ENCODE measurements at places on chromosomes 16 and 17.

GRCh38 chr17:79591695-79592094 lies 19.2 kb downstream of the RBFOX3 start:
- DNase-seq: no peak

DNA sequence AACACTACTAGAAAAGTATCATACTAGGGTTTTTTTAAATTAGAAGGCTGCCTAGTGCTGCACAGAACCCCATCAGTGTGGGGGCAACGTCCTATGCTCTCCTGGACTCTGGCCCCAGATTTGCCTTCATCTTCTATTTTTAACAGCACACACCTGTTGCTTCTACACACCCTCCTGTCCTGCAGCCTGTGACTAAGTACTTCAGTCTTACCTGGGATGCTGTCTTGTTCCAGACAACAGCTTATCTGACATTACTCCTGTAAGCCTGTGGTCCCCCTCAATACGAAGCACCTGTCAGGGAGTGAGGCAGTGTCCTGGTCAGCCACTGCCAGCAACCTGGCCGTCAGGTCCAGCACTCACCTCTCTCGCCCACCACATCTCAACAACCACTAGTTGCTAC lies 247.6 kb upstream of the PSMD7 start:
- no peak for DNase-seq

- no peak for DNase-seq
These were observed 77.0 kb upstream of the RPH3AL start for GRCh38 chr17:429589-429988.

- DNase-seq: no peak
These were observed 125.0 kb upstream of the IRX5 start for GRCh38 chr16:54805648-54806047.

DNA sequence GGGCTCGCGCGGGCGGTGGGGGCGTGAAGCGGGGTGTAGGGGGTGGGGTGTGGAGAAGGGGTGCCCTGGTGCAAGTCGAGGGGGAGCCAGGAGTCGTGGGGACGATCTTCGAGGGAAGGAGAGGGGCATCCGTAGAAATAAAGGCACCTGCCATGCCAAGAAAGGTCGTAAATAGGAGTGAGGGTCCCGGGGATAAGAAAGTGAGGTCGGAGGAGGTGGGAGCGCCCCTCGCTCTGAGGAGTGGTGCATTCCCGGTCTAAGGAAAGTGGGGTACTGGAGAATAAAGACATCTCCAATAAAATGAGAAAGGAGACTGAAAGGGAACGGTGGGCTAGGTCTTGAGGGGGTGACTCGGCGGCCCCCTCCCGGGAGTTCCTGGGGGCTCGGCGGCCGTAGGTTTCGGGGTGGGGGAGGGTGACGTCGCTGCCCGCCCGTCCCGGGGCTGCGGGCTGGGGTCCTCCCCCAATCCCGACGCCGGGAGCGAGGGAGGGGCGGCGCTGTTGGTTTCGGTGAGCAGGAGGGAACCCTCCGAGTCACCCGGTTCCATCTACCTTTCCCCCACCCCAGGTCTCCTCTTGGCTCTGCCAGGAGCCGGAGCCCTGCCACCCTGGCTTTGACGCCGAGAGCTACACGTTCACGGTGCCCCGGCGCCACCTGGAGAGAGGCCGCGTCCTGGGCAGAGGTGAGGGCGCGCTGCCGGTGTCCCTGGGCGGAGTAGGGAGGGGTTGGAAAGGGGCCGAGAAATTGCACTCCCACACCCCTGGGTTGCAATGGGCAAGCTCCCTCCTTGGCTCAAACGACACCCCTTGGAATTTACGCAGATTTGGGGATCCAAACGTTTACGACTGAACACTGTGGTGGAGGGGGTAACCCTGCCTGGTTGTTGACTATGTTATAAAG lies 888 bp downstream of the CDH1 start:
- no peak for DNase-seq

DNA sequence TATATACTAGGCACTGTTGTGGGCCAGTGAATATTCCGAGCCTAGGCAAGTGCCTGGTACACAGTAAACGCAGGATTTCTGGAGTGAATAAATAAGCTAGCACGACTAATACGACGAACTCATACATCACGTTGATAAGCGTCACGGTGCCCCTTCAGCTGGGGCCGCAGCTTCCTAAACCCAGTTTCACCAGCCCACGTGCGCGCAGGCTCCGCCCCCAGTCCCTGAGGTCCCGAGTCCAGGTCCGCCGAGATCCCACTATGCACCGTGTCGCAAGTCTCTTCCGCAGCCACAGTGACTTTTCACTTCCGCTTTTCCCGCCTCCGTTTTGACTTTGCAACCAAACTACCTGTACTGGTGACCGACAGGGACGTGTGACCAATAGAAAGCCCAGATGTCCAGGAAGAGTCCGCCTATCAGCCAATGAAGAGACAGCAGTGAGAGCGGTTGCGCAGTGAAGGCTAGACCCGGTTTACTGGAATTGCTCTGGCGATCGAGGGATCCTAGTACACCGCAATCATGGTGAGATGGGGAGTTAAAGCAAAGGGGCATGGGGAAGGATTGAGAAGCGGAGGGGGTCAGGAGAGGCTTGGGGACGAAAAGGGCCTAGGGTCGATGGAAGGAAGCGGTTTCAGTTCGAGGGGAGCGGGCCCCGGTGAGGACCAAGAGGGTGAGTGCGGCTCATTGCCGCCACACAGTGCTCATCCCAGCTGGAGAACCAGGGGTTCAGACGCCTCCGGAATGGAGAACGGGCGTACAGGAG lies at the start of gene PSMB3:
TSS of gene PSMB3 (plus strand) at position 434 of the 763 bp plus-strand sequence. CDS start at position 520, 86 bp downstream.
- DNase-seq: peak; percentile 98

GRCh38 chr16:558298-559020 lies 1.7 kb upstream of the PRR35 start:
- no peak for DNase-seq

GRCh38 chr17:3613124-3613523 lies 3.9 kb upstream of the TRPV1 start:
- DNase-seq: no peak

- DNase-seq: peak; percentile 46
These were observed 300.6 kb downstream of the SOX9 start for GRCh38 chr17:72421128-72422092.

DNA sequence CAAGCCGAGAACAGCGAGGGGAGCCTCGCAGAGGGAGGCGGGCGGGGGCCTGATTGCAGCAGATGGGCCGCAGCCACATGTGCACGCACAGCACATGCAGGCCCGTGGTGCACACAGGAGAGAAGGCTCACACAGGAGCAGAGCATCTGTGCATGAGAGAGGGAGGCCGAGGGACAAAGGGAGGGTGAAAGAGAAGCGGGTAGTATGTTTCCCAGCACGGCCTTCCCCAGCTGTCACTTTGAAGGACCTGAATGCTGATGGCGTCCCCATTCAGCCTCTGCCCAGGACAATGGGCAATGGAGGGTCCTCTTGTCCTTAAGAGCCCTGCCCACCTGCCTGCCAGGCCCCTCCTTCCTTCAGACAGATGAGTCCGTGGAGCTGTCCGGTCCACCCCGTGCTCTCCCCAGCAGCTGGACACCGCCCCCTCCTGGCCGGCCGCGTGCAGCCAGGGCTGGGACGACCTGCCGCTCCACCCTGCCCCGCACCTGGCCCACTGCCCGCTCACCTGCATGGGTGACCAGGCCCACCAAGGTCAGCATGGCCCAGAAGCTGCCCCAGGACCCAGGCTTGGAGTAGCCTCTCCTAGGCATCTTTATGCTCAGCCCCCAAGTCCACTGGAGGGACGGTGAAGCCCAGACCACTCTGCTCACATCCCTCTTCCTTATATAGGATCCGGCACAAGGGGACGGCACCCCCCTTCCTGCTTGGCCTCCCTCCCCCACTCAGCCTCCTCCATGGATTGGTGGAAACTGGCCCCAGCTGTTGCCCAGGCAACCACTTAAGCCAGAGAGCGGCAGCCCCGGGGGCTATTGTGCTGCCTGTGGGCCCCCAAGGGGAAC lies at the start of gene BTBD17:
TSS of gene BTBD17 (minus strand) at position 639 of the 839 bp plus-strand sequence. CDS start at position 590, 49 bp downstream.
- DNase-seq: peak; percentile 63

GRCh38 chr17:57130708-57131461 lies 45.8 kb downstream of the AKAP1 start:
- peak; percentile 87 for DNase-seq

DNA sequence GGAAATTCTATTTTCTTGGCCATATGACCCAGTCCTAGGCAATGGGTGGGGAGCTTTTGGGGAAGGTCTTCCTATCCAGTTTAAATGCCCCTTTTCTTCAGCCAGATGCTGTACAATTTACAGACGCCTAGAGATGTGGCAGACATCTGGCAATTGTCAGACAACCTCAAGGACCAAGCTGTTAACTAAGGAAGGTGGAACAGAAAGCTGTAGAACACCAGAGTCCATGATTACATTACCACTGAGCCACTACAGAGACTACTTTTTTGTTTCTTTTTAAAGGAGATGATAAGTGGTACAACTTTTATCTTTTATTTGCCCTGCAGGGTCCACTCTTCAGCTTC lies 21.1 kb upstream of the CORO6 start:
- DNase-seq: no peak
